ENCODE measurements at places on chromosomes 3 and 15. TPM values are rescaled to one million over a fixed set of nuclear protein-coding genes. Genes with fewer than 3 reads are reported as not detected.

DNA sequence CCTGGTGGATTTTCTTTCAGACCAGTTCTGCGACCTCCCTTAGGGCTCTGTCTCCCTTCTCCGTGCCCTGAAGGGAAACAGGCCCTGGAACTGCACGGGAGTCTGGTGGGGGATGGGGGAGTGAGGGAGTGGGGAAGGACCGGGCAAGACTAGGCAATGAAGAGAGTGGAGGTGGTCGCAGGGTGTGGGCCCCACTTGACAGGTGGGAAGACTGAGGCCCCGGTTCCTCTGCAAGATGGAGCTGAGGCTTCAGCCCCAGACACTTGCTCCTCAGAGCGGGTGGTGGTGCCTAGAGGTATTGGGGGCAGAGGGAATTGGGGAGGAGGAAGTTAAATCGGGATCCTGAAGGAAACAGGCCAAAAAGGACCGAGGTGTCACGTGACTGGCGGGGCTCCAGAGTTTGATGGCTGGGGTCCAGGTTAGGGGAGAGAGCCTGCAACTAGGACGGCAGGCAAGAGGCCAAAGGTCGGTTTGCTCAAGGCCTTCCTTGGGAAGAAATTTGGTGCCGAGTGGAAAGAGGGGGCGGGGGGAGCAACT is 597 bp upstream of the CAMK1 start:
- DNase-seq, result no peak

The CYP1A2 gene
- not detected for polyA plus RNA-seq

DNA sequence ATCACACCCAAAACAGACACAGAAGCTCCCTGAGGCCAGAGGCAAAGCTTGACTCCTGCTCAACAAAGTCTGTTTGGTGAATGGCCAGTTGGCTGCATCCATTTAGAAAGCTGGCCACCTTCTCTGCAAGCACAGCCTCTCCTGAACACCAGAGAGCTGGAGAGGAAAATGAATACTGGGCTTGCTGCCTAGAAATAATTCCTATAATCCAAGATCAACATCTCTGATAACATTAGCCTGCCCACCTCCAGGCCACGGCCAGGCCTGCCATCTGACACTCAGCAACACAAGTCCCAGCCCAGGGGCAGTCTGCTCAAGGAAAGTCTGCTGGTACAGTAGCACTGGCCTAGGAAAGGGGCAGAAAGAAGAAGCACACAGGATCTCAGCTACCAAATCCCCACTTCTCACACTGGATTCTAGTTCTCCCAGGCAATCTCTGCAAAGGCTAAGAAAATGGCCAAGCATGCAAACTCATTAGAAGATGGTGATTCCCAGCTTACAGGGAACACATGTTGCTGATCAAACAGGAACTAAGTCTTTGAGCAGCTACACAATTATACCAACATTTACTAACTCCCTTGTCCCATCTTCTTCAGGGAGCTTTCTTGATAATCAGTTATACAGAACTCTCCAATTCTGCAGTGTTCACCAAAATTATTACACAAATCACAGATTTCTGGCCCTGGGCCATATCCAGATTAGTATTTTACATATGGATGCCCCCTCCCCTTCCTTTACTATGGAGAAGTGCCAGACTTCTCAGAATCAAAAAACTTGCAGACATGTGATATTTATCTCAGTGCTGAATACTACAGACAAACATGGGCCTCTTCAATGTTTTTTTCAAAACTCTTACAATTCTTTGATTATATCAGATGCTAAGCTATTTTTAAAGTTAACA is 9.9 kb downstream of the TBC1D2B start:
- no peak for DNase-seq

DNA sequence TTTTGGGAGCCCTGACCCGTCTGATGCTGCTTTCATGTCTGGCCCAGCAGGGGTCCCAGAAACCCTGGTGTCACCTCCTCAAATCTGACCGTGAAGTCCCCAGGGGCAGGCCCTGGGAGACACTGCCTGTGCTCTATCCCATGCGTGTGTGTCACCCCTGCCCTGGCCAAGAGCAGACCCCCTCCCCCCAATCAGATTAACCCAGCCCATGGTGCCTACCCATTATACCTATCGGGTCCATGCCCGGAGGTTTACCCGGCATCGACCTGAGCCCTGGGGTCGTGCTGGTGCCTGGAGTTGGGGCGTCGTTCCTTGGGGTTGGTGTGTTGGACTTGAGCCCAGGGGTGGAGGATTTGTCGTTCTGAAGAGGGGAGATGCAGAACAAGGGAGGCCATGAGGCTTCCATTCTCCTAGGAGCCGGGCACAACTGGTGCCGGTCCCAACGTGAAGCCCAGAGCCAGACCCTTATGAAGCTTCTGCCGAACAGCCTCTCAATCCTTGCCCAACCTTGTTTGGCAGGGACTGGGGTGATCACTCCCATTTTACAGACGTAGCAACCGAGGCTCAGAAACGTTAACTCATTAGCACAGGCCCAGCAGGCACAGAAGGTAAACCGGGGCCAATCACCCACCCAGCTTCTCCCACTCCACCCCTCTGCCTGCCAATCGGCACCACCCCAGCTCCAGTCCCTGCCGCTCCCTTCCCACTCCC is 39.6 kb downstream of the TLE3 start:
- no peak for DNase-seq

DNA sequence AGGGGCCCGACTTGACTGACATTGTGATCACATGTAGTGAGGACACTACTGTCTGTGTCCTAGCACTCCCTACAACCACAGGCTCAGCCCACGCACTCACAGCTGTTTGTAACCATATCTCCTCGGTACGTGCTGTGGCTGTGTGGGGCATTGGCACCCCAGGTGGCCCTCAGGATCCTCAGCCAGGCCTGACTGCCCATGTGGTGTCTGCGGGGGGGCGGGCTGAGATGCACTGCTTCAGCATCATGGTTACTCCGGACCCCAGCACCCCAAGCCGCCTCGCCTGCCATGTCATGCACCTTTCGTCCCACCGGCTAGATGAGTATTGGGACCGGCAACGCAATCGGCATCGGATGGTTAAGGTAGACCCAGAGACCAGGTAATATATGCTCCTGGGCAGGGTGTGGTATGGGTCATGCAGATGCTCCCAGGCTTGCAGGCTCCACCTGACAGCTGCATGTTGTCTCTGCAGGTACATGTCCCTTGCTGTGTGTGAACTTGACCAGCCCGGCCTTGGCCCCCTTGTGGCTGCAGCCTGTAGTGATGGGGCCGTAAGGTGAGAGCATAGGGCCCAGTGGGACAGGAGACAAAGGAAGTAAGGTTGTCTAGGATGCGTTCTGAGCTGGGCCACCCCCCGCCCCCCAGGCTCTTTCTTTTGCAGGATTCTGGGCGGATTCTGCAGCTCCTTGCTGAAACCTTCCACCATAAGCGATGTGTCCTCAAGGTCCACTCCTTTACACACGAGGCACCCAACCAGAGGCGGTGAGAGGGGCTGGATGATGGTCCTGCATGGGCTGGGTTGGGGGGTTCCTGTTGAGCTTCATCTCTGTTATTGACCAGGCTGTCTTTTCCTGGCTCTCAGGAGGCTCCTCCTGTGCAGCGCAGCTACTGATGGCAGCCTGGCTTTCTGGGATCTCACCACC is 4.4 kb downstream of the DALRD3 start:
- peak; percentile 27 for DNase-seq

GRCh38 chr15:81299630-81300273 is 24.2 kb downstream of the STARD5 start:
- no peak for DNase-seq

- peak; percentile 25 for DNase-seq
Observed at GRCh38 chr3:15860014-15860934, 62.5 kb upstream of the ANKRD28 start.

The BCL2A1 gene
- polyA plus RNA-seq, result 37.8 TPM

The CAMK2N2 gene
- polyA plus RNA-seq, result not detected

The EIF3J gene
- polyA plus RNA-seq, result 12.2 TPM

GRCh38 chr3:48431224-48432029 is 1.5 kb upstream of the PLXNB1 start:
- DNase-seq, result no peak

The CHRNA3 gene
- not detected for polyA plus RNA-seq

DNA sequence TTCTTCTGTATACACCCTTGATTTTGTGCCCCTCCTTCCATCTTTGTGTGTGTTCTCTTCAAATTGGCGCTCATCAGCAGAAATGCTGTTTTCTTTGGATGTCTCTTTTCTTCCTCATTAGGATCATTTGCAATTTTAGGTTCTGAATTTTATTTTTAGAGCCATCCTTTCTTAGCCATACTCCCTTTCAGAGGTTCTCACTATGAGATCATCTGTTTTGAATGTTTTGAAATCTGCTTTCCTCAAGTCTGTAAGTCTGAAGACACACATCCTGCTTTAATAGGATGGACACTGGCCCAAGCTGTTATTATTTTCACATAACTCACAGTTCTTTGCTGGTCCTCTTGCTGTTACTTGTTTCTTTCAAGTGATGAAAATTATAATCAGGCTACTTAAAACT is 124.8 kb downstream of the BDH1 start:
- DNase-seq, result no peak

DNA sequence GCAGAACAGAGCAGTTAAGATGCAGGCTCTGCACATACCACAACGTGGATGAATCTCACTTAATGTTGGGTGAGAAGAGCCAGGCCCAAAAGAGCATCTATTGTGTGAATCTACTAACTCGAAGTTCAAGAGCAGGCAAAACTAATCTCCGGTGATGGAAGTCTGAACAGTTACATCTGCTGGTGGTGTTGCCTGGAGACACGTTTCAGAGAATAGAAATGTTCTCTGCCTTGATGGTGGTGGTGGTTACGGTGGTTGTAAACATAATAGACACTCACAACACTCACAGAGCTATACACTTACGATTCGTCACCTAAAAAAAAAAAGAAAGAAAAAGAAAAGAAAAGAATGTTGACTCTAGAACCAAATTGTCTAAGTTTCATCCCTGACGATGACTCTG is 86.8 kb downstream of the LIPC start:
- no peak for DNase-seq

DNA sequence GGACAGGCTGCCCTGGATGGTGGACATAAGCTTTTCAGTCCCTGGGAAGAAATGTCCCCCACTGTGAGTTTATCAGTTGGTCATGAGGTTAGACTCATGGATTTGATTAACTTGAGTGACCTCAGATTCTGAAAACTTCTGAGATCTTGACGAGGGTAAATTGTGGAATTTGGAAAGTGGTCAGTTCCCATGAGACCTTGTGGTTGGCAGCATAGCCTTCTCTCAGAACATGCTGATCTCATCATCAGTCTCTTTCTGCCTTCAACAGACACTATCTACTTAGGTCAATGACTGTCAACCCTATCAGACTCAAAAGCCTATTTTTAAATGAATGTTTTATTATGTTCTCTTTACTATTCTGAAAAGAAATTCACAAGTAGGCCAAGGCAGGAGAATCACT is 45.6 kb upstream of the NDUFB4 start:
- DNase-seq, result no peak

GRCh38 chr15:62254137-62254934 is 89.3 kb upstream of the C2CD4B start:
- no peak for DNase-seq

The DUOX1 gene
- 4.2 TPM for polyA plus RNA-seq

- no peak for DNase-seq
Observed at GRCh38 chr3:56456117-56456516, 12.2 kb downstream of the ERC2 start.

DNA sequence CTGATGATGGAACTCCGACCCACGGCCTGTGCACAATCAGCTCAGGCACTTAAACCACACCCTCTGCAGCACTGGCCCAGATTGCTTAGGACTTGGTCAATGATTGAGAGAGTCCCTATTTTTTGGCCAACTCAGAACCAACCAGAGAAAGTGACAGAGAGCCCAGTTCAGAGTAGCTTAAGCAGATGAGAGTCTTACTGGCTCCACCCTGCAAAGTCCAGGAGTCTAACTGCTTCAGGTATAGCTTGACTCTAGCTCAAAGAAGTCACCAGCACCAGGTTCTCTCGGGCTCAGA is 20.1 kb downstream of the SLC6A20 start:
- DNase-seq, result no peak

The PRSS50 gene
- polyA plus RNA-seq, result not detected

The COLQ gene
- polyA plus RNA-seq, result 0.45 TPM

DNA sequence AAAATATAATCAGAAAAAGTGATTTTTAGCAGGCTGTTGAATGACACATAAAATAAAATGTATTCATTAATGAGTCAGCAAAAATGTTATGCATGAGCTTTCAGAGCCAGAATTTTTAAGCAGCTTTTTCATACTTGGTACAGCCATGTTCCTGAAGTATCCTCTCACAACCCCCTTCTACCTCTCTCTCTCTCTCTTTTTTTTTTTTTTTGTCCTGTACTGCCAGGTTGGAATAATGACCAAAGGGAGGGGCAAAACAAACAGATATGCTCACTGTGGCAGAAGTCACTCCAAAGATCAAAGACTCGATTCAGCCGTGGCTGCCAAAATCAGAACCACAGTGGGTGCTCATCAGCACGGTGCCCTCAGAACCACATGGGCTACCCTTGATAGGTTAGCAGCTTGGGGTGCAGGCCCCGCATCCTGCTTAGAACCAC is 383.0 kb downstream of the ZBTB20 start:
- DNase-seq, result no peak

GRCh38 chr15:100926971-100927756 is 8.0 kb downstream of the LRRK1 start:
- DNase-seq, result peak; percentile 58

DNA sequence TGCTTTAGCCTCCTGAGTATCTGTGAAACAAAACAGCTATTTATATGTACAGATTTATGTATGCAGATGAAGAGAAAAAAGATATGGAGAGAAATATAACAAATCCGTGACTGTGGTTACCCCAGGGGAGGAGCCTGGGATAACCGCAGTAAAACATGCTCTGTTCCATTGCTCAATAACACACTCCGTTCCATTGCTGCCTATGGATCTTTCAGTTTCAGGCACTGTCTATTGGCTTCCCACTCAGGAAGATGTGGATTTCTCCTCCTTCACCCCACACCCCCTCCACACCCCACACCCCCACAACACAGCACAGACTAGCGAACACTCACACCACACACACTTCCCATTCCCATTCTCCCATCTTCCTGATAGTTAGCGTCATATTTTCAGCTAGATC is 47.9 kb downstream of the CDCP1 start:
- no peak for DNase-seq

DNA sequence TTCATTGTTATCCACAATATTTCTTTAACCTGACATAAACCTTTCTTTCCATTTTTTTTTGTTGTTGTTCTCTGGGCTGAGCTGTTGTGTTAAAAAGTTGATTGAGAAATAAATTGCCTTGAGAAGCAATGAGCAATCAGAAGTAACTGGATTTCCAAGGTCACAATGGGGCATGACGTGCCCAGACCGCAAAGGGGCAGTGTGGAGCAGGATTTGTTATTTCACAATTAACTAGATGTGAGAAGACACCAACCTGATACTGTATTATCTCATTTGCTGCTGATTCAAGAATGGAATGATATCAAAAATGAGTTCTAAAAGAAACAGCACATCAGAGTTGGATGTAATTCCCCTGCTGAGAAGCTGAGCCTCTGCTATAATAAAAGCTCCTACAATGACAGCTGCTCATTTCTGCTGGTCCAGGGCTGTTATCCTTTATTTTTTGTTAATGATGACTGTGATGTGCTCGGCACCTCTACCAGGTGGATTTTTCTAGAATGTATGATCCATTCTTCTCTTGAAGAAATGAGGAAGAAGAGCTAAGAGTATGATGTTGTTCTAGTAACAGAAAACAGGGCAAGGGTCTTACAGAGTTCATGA is 28.1 kb downstream of the CPNE4 start:
- no peak for DNase-seq

Measured in naive B cell (primary cell).